ENCODE measurements at places on chromosomes 16 and 17. TPM values are rescaled to one million over a fixed set of nuclear protein-coding genes. Genes with fewer than 3 reads are reported as not detected.

GRCh38 chr16:3094289-3095027, 4.6 kb downstream of the ZSCAN10 start:
- no peak for DNase-seq

DNA sequence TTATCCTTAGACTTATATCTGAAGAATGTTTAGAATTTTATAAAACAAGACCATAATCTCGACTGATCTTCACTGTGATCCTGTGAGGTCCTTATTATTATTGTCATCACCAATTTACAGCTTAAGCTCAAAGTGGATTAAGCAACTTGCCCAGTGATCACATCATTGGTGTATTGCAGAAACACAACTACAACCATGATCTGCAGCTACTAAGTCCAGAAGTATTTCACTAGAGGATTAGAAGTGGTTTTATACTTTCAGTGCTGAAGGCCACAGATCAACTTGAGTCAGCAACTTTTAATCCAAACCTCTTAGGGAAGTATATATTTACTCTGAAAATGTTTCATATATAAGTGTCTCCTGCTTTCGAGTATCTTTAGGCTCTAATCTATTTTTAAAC, 624.3 kb upstream of the SOX9 start:
- DNase-seq = no peak

DNA sequence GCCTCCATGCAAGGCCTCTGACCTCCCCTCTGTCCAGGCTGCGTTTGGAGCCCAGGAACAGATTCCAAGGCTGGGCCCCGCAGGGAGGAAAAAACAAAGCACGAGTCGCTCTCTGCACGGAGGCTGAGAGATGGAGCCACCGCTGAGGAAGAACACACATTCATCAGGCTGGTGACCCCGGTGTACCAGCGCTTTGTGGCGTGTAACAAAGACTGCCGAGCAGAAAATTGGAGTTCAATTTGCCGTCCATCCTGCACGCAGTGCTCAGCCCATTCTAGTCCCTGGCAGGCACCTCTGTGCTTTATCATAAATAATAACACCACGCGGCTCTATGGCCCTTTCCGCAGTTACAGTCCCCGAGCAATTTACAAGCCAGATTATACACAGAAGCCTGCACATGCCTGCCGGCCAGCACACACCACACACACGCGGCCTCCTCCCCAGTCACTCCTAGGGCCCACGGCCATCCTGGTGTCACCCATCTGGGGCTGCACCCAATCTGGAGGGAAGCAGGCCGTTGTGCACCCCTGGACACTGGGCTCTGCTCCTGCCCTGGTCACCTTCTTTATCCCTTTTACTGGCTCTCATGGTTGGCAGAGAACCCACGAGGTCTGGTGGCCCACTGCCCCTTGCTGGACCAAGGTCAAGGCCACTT, 124.4 kb downstream of the SDK2 start:
- DNase-seq = no peak

Gene HS3ST6
- not detected for total RNA-seq

Gene NUDT21
- total RNA-seq = 73.7 TPM

DNA sequence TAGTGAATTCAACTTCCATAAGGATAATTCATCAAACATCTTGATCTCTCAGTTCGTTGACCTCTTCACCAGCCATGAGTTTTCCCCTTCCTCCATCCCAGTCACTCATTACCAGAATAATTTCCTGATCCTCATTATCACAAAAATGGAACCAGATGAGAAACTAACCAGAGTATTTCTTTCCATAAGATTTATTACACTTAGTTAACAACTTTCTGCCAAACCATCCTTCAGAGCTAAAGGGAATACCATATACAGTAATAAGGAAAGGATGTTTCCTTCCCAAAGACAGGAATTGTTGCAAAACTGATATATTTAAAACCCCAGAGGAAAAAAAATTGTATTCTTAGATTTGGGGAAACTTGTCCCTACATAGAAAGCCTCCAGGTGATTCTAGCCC, 8.6 kb downstream of the KRTAP29-1 start:
- no peak for DNase-seq

DNA sequence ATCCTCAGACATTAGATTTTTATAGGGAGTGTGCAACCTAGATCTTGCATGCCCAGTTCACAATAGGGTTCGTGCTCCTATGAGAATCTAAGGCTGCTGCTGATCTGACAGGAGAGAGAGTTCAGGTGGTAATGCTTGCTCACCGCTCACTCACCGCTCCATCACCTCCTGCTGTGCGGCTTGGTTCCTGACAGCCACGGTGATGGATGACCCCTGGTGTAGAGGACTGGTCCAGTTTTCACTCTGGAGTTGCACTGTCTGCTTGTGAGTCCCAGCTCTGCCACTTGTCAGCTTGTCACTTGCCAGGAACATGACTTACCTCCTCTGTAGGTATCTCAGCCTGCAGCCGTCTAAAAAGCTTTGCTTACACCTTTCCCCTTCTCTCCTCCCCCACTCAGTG, 214.6 kb downstream of the SNX29 start:
- DNase-seq = no peak

Gene CDH13
- total RNA-seq = 139 TPM

DNA sequence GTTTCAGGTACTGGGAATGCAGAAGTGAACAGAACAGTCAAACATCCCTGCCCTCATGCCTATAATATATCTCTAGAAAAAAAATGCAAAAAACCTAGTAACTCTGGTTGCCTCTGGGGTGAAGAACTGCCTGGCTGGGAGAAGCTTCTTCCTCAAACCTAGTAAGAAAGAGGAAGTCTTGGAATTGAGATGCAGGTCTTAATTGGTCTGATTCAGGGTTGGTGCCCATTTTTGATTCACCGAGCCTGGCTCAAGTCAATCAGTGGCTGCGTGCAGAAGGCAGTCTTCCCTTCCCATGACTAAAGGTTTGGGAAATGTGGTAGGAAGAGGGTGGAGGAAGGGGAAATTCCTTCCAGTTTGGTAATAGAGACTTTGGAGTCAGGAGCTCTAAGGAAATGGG, 22.4 kb downstream of the CDRT15 start:
- DNase-seq = no peak

DNA sequence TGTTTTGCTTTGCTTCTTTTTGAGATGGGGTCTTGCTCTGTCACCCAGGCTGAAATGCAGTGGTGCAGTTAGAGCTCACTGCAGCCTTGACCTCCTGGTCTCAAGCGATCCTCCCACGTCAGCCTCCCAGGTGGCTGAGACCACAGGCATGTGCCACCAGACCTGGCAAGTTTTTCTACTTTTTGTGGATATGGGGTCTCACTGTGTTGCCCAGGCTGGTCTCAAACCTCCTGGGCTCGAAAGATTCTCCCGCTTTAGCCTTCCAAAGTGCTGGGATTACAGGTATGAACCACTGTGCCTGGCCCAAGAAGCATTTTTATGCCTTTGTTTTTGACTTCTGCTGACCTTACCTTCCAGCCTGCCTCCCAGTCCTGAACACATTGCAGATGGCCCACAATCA, 10.1 kb downstream of the DNAAF1 start:
- DNase-seq = no peak

Gene AHSP
- not detected for total RNA-seq

DNA sequence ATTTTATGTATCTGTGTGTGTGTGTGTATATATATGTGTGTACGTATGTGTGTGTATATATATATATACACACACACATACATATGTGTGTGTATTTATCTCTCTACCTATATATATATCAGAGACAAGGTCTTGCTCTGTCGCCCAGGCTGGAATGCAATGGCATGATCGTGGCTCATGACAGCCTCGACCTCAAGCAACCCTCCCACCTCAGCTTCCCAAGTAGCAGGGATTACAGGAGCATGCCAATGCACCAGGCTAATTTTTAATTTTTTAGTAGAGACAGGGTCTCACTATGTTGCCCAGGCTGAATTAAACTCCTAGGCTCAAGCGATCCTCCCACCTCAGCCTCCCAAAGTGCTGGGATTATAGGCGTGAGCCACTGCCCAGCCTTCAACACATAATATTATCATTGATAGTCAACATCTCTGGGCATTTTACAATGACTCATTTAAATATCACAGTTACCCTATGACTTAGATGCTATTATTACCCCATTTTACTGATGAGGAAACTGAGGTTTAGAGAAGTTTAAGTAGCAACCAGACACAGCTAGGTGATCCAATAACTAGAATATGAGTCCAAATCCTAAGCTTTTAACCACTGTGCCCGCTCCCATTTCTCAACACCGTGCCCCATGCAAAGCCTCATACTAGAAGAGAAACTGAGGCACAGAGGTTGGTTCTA, 24.3 kb downstream of the G6PC3 start:
- no peak for DNase-seq

DNA sequence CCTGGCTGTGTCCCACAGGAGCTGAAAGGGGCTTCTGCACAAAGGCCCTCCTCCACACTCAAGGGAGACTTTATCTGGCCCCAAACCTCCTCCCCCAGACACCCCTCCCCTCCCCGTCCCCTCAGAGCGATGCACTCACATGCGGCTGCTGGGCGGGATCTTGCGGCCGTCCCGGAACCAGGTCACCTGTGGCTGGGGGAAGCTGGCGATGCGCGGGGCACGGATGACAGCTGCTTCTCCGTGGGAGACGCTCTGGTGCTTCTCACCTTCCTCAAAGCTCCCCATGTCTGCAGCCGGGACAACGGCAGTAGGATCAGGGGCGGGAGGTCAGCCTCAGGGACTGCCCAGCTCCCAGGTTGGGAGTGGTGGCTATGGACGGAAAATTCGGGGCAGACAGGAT, 144.0 kb upstream of the CDC42EP4 start:
- DNase-seq = no peak

Gene CTRB2
- 2.3 TPM for total RNA-seq

Gene MT1F
- total RNA-seq = not detected

DNA sequence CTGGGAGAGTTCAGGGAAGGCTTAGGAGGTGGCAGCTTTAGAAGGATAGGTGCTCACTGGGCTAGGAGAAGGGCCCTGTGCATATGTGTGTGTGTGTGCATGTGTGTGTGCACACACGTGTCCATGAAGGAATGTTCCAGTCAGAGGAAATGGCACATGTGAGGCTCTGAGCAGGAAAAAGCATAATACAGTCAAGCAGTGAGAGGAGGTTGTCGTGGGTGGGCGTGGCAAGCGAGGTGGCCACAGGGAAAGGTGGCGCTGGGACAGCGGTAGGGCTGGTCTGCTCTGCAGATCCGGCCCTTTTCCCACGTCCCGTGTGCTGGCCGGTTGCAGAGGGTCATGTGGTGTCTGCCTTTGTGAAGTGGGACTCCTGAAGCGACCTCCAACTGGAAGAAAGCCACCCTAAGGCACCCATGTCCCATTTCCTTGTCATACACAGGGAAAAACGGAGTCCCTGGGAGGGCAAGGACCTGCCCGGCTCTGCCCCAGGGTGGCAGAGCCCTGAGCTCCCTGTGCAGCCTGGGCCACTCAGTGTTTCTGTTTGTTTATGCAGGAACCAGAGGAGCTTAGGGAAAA, 40.1 kb downstream of the NT5M start:
- DNase-seq = peak; percentile 12

DNA sequence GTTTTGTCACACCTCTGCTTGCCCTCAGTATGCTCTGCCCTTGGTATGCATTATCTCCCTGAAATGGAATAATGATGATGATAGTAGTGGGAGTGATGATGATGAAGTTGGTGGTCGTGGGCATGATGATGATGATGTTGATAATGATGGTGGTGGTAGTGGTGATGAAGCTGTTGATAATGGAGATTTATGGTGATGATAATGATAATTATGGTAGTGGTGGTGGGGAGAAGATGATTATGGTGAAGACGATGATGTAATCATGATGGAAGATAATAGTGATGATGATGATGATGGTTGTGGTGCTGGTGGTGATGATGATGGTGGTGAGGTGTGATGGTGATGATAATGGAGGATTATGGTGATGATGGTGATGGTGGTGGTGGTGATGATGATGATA, 390.1 kb upstream of the EEF2KMT start:
- DNase-seq = no peak

DNA sequence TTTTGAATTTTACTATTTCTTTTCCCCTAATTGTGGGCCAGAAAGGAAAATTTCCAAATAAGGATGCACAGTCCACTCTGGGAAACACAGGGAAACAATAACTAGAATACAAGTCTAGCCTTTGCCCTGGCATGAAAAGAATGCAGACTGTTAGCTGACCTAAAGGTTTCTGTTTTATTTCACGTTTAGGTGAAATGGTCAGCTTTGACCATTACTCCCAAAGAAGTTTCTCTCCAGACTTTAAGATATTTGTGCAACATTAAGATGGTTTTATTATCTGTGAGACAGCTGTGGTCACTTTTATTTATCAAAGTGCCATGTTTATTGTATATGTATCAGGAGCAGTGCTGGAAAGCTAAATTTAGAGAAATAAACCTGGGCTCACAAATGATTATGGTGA, 163.9 kb downstream of the SPECC1 start:
- no peak for DNase-seq

Gene NGFR
- 2.8 TPM for total RNA-seq

- peak; percentile 3 for DNase-seq
Measured at GRCh38 chr17:236641-237405, 55.4 kb upstream of the DOC2B start.

- no peak for DNase-seq
Measured at GRCh38 chr16:26987597-26988010, 79.1 kb upstream of the C16orf82 start.

- no peak for DNase-seq
Measured at GRCh38 chr16:54120846-54121480, 165.6 kb downstream of the IRX3 start.

Gene ALOXE3
- total RNA-seq = not detected

Gene USH1G
- total RNA-seq = not detected

DNA sequence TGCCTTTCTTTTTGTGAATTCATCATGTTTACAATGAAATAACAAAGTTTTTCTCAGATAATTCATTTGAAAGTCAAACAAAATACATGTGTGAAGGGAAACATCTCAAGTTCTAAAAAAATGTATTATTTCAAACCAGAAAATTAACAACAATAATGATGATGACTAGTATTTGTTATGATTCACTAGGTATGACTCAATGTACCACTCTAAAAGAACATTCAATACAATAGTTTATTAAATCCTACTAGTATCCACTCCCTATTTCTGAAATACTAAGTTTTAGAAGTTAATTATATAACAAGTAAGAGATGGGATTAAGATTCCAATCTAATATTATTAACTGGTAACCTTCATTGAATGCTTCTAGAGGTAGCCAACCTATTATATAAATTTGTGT, 1444.8 kb upstream of the CDH8 start:
- no peak for DNase-seq

Gene SRCIN1
- 0.81 TPM for total RNA-seq

DNA sequence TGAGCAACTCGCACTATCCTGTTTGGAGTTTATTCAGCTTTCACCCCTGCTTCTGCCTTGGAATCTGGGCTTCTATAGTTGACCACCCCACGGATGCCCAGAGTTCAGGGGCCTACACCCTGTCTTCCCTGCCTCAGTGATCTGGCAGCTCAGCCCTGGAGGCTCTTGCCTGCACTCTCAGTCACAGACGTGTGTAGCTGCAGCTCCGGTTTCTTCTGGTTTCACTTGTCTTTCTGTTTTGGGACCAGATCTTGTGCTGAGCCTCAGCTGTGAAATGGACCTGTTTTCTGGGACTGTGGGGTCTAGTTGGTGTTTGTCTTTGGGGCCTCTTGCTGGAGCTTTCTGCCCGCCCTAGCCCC, 5.8 kb downstream of the GPT2 start:
- no peak for DNase-seq

Gene DBNDD1
- total RNA-seq = 6.2 TPM

All from heart left ventricle (tissue), 16 donors.